ENCODE measurements at places on chromosomes 16 and 17.

DNA sequence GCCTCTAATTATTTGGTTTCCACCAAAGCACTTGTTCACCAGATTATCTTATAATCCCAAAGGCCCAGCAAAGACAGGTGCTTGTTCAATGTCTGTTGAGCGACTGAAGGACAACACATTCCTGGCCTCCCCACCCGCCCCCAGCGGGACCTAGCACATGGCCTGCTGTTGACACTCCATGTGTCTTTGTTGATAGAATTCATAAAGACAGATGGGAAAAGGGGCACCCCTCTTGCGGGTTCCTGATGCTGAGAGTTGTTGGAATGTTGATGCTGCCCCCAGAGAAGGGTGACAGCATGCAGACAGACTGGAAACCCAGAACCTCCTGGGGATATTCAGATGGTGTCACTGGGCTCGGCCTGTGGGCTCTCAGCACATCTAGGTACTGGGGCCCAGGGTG, 36.9 kb downstream of the SNX20 start:
- DNase-seq, result no peak

DNA sequence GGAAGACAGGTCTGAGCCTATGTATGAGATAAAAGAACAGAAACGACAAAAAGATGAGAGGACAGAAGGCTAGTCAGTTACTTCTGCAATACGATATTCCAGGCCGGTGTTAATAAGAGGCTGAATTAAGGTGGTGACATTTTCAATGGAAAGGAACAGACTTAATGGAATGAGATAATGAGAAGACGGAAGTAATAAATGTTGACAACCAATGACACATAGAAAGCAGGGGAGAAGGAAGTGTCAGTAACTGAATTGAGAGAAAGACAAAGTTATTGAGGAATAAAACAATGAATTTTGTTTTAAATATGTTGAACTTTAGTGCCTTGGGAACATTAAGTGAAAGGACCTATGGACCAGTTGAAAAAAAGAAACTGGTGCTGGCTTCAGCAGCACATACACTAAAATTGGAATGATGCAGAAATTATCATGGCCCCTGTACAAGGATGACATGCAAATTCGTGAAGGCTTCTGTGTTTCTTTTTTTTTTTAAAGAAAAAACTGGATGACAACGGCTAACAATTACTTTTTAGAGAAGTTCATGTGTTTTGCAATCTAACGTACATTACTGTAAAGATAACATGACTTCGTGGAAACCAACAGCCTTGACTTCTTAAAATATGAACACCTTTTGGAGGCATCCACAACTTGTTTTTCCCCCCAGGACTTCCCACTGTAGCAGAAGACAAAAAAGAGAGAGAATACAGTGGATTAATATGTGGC, 18.5 kb upstream of the CPD start:
- no peak for DNase-seq

DNA sequence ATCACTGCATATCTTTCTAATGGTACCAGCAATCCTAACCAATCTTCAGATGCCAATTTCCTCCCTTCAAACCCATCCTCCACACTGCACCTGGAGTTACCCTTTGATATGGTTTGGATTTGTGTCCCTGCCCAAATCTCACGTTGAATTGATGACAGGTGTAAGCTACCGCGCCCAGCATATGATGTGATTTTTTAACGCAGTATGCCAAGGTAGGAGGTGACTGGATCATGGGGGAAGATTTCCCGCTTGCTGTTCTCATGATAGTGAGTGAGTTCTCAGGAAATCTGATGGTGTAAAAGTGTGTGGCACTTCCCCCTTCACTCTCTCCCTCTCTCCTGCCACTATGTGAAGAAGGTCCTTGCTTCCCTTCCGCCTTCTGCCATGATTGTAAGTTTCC, 57.0 kb downstream of the TOX3 start:
- DNase-seq, result no peak

- DNase-seq, result no peak
Measured at GRCh38 chr16:80105160-80105559, 435.6 kb upstream of the DYNLRB2 start.

DNA sequence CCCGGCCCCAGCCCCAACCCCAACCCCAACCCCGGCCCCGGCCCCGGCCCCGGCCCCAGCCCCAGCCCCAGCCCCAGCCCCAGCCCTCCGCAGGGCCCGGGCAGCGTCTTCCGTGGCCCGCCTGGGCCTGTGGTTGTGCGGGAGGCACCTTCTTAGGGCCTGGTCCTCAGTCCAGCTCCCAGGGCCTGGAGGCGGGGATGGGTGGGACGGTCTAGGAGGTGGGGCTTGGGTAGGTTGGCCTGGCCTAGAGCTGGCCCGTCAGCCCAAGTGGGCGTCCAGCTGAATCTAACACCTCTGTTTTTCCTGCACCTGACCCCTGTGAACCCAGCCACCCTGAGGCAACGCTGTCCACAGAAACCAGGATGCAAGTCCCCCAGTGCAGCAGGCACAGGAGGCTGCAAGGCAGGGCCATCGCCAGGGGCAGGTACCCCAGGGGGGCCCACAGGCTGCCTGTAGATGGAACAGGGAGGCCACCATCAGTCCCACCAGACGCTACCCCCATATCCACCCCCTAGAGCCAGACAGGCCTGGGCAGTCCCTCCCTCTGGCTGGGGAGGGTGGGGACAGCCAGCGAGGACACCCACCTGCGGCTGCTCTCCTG, 8.8 kb downstream of the MSLN start:
- DNase-seq, result no peak
